ENCODE measurements at places on chromosomes 11 and 22. TPM values are rescaled to one million over a fixed set of nuclear protein-coding genes. Genes with fewer than 3 reads are reported as not detected.

The PTPRCAP gene
- total RNA-seq = 94.4 TPM

DNA sequence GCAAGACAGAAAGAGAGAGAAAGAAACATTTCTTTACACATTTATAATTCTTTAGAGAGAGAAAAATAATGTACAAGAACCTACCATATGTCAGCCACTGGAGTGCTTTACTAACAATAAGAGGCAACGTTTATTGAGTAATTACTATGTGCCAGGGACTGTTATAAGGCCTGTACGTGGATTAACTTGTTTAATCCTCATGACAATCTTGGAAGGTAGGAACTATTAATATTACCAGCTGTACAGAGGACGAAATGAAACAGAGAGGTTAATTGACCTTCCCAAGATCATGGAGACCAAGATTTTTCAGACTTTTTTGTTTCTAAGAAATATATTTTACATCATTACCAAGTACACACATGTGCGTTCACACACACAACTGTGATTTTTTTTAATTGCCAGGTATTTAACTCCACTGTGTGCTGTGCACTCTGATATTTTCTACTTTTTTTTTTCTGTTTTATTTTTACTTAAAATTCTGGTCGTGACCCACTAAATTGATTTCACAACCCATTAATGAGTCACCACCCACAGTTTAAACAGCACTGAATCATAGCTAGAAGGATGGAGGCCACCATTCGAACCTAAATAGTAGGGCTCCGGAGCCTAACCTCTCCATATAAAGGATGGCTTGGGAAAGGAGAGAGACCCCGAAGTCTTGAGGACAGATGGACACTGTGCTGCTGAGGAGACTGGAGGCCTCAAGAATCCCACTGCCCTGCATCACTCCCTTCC is 21.4 kb downstream of the CREB3L1 start:
- DNase-seq = no peak
- H3K27me3 ChIP-seq = peaks cover 21% of the 10 kb centered on the region
- no peaks in the 10 kb centered on the region for H3K36me3 ChIP-seq
- H3K27ac ChIP-seq = no peak overlapping the region

DNA sequence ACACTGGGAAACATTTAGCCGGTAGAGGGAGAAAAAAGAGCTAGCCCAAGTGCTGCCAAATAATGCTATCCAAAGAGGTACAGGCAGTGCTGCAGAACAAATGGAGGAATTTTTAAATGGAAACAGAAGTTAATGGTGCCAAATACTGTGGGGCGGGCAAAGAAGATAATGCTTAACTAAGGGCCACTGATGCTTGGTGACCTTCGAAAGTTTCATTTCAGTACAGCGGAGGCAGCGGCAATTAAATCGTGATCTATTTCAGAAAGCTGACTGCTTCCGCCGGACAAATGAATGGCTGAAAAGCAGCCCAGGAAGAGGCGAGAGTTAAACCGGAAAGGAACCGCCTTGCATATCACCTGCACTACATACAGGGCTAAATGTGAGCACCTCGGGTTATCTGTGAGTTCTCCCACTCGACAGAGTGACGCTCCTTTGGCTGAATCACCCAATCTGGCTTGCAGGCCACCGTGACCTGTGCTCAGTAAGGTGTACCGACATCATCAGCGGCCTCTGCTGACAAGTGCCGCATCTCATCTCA is 42.1 kb downstream of the CADM1 start:
- no peak for DNase-seq
- no peak overlapping the region for H3K4me3 ChIP-seq
- H3K27me3 ChIP-seq = no peaks in the 10 kb centered on the region

The MYO18B gene
- 6.0 TPM for total RNA-seq

The CCDC87 gene
- 0.09 TPM for total RNA-seq

The WBP2NL gene
- total RNA-seq = 1.3 TPM

GRCh38 chr22:24105013-24105360 is 76.3 kb upstream of the SUSD2 start:
- no peak overlapping the region for H3K27ac ChIP-seq
- H3K27me3 ChIP-seq = no peaks in the 10 kb centered on the region

GRCh38 chr22:21599053-21599893 is 30.5 kb downstream of the YDJC start:
- no peak for DNase-seq
- no peak overlapping the region for H3K4me3 ChIP-seq
- H3K36me3 ChIP-seq = peaks cover 44% of the 10 kb centered on the region

The GSTT2B gene
- 0.66 TPM for total RNA-seq

DNA sequence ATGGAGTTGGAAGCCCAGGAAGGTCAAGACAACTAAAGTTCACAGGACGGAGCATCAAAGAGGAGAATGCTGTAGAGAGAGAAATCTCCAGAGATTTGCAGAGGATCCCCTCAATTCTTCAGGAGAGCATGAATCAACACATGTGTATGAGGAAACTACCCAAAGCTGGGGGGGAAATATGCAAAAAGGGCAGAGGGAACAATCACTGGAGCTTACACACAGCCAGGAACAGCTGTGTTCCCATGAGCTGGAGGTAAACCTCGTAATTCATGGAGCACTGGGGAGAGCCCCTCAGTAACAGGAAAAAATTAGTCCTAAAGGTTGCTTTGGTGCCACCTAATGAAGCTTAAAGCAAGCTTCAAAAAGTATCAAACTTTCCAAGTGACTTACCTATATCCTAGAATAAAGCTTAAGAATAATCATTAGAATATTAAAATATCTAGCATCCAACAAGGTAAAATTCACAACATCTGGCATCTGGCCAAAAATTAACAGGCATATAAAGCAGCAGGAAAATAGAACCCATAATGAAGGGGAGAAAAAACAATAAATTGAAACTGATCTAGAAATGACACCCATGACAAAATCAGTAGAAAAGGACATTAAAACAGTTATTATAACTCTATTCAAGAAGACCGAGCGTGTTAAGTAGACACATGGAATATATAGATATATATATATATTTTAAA is 134.2 kb downstream of the STK33 start:
- H3K36me3 ChIP-seq = no peaks in the 10 kb centered on the region
- DNase-seq = no peak
- no peaks in the 10 kb centered on the region for H3K4me1 ChIP-seq
- no peak overlapping the region for H3K27ac ChIP-seq

DNA sequence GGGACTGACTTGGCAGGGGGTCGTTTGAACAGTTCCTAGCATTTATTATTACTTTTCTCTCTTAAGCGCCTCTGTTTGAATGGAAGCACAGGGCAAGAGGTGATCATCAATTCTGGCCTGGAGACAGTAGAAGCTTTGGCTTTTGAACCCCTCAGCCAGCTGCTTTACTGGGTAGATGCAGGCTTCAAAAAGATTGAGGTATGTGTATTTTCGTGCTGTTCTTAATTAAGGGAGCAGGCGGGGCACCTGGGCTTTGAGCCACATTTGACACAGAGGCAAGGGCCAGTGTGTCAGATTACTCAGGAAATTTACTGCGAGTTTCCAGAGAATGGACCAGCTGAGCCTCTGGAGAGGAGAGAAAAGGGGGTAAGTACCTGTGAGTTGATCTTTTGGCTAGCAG is 102.4 kb upstream of the SORL1-AS1 start:
- no peak overlapping the region for H3K27ac ChIP-seq
- H3K4me3 ChIP-seq = no peak overlapping the region
- H3K27me3 ChIP-seq = no peaks in the 10 kb centered on the region
- DNase-seq = no peak

DNA sequence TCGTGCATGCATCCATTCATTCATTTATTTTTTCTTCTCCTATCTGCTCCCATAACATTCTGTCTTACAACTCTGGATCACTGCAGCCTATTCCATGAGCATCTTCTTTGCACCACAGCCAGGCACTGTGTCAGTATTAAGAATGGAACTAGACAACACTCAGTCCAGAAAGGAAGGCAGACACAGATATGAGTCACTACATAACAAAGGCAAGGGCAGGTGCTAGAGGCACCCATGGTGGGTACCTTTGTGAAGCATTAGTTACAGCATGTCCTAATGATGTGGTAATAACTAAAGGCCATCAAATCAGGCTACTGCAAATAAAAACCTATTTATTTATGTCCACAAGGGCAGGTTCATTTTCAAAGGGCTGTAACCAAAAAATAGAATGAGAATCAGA is 28.1 kb downstream of the TENM4 start:
- no peak overlapping the region for H3K4me3 ChIP-seq
- no peaks in the 10 kb centered on the region for H3K27me3 ChIP-seq
- no peak for DNase-seq
- H3K4me1 ChIP-seq = no peaks in the 10 kb centered on the region

DNA sequence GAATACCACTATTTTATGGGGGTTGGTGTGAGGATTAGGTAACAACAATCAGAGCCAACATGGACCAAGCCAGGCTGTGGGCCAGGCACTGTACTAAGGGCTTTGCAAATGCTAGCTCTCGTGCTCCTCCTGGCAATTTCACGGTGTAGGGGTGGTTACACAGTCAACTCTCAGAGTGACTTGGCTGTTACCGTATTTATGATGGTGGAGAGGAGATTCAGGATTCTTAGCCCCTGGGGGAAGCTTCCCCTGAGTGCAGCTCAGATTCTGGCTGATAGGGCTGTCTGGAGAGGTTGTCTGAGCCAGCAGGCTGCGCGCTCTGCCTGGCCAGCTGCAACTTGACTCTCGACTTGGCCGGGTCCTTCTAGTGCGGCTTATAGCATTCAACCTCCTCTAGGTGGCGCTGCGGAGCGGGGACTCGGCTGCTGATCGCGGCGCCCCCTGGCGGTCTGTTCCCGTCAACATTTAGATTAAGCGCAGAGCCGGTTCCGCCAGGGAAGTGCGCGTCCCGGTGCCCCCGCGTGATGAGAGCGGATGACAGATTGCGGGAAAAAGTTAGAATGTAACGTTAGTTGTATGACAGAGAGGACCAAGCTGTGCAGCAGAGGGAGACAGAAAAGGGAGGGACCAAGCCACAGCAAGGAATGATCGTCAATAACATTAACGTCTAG is 4.5 kb upstream of the NCF4 start:
- H3K4me1 ChIP-seq = peaks cover 42% of the 10 kb centered on the region
- no peaks in the 10 kb centered on the region for H3K36me3 ChIP-seq
- DNase-seq = peak; percentile 88
- no peak overlapping the region for H3K27ac ChIP-seq
- H3K4me3 ChIP-seq = no peak overlapping the region

The MUC5B gene
- total RNA-seq = not detected

The BEST1 gene
- not detected for total RNA-seq

GRCh38 chr11:108223348-108224149 is 682 bp downstream of the ATM start:
- H3K4me3 ChIP-seq = no peak overlapping the region
- peak; percentile 34 for DNase-seq
- no peak overlapping the region for H3K27ac ChIP-seq
- peaks cover 43% of the 10 kb centered on the region for H3K4me1 ChIP-seq

GRCh38 chr11:133636711-133637355 is 104.5 kb upstream of the OPCML start:
- H3K27ac ChIP-seq = no peak overlapping the region
- no peaks in the 10 kb centered on the region for H3K36me3 ChIP-seq
- no peaks in the 10 kb centered on the region for H3K27me3 ChIP-seq
- H3K4me3 ChIP-seq = no peak overlapping the region
- DNase-seq = no peak
- H3K4me1 ChIP-seq = no peaks in the 10 kb centered on the region

The STX5 gene
- total RNA-seq = 37.4 TPM

The CPT1A gene
- total RNA-seq = 45.5 TPM

The HTR3B gene
- total RNA-seq = not detected

DNA sequence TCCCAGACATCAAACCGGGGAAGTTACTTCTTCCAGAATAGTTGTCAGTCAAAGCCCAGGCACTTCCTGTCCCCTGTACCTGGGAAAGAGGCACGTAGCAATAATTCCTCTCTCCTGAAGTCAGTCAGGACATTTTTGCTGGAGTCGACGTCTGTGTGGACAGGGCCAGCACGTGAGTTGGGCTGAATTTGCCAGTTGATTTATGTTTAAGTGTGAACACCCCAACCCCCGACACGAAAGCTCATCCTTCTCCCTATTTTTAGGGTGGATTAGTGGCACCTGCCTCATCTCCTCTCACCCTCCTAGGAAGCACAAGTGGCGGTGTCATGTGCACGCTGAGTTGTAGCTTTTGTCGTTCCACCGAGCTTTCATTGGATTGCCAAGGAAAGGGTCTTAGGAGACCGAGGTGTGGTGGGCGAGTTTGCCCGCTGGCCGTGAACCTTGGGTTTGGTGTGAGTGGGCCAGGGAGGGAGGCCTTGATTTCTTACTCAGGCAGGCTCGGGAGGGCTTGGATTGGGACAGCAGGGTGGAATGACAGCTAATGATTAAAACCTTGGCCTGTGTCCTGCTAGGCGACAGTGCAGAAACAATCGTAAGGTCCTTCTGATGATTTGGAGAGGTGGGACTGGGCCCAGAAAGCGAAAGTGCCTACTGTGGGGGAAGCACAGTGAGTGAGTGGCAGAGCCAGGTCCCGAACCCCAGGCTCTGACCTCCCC is 87.0 kb upstream of the CRYBB3 start:
- H3K27me3 ChIP-seq = no peaks in the 10 kb centered on the region
- H3K36me3 ChIP-seq = peaks cover 9% of the 10 kb centered on the region
- H3K4me3 ChIP-seq = no peak overlapping the region
- DNase-seq = no peak

The OR56A1 gene
- total RNA-seq = not detected
